ENCODE measurements at places on chromosomes 4 and X.

DNA sequence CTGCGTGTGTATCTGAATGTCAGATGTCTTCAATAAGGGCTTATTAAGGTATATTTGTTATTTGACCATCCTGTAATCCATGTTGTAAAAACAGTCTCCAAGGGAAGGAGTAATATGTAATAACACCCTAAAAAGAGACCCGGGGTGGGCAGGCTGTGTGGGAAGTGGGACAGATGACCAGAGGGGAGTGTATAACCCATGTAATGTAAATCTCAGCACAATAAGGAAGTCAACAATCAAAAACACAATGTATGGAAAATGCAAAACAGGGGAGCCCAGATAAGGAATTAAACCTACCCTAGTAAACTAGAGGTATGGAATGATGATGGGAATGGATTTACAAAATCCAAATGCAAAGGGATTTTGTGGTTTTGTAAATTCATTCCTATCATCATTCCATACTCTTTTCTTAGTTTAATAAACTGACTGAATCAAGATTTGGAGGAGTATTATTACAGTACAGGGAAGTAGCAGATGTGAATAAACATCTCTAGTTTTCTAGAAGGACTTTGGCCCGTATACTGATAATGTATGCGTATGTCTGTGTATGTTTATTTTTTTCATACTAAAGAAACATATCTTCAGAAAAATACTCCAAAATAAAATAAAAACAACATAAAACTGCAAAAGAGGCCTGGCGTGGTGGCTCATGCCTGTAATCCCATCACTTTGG is 15.7 kb upstream of the ENPEP start:
- peaks cover 13% of the 10 kb centered on the region for H3K27me3 ChIP-seq
- H3K27ac ChIP-seq: no peak overlapping the region
- H3K36me3 ChIP-seq: no peaks in the 10 kb centered on the region
- DNase-seq: no peak
- H3K4me1 ChIP-seq: no peaks in the 10 kb centered on the region
- H3K4me3 ChIP-seq: no peak overlapping the region

DNA sequence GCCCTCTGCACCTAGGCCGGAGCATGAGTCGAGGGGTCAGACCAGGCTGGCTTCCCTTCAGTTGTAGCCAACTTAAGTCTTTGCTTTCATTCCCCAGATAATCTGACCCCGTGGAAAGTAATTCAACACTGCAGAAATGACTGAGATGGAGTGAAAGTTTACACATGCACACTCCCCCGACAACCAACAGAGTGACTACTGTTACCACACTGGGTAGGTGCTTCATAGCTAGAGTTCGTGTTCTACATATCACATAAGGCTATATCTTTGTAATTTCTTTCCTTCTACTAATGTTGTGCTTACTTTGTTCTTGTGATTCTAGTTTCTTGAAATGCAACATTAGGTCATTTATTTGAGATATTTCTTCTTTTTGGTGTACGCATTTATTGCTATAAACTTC is 7.2 kb upstream of the CTAG2 start:
- H3K36me3 ChIP-seq: no peaks in the 10 kb centered on the region
- H3K4me3 ChIP-seq: no peak overlapping the region
- no peak overlapping the region for H3K27ac ChIP-seq
- no peak for DNase-seq
- H3K27me3 ChIP-seq: peaks cover 6% of the 10 kb centered on the region

DNA sequence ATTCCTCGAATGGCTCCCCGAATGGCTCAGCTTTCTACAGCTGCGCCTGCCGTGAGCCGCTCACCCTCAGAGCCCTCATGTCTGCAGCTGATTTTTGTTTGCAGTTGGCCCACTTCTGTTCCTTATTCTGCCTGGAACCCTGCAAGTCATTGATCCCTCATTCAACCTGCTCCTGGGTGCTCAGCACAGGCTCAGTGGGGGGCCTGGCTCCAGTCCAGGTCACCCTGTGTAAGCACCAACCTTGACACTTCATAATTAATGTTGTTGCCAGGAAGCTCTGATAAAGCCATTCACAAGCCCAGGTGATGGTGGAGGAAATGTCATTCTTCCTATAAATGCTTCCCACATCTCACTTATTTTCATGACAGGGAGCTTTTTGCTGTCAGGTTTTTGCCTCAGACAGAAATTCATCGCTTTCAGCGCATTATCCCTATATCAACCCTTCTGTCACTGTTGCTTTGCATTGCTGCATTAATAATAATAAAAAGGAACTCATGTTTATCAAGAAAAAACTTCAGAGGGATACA is 85.7 kb downstream of the F11 start:
- no peaks in the 10 kb centered on the region for H3K36me3 ChIP-seq
- no peak overlapping the region for H3K27ac ChIP-seq
- H3K4me1 ChIP-seq: no peaks in the 10 kb centered on the region
- DNase-seq: no peak
- peaks cover 13% of the 10 kb centered on the region for H3K27me3 ChIP-seq

- H3K27ac ChIP-seq: no peak overlapping the region
- no peak for DNase-seq
- no peaks in the 10 kb centered on the region for H3K4me1 ChIP-seq
- H3K36me3 ChIP-seq: no peaks in the 10 kb centered on the region
- peaks cover 2% of the 10 kb centered on the region for H3K27me3 ChIP-seq
These were observed 358.2 kb upstream of the CLNK start for GRCh38 chr4:11042760-11043159.

DNA sequence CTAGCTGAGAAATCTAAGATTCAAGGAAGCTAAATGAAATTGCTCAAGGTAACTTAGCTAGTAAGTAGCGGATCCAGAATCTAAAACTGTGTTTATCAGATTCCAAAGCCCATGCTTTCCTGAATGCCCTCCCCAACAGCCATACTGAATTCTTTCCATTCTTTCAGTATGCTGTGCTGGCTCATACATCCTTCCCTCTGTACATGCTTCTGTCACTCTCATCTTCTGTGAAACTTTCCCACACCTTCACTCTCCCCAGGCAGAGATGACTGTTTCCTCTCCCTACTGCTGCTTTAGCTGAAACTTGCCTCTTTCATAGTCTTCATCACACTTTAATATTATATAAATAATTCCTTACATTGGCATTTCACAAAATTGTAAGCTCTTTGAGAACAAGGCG is 39.3 kb upstream of the SMARCAD1 start:
- no peaks in the 10 kb centered on the region for H3K36me3 ChIP-seq
- no peak overlapping the region for H3K4me3 ChIP-seq
- no peaks in the 10 kb centered on the region for H3K4me1 ChIP-seq
- peaks cover 2% of the 10 kb centered on the region for H3K27me3 ChIP-seq
- no peak overlapping the region for H3K27ac ChIP-seq

GRCh38 chr4:39544580-39545315 is 17.5 kb upstream of the UGDH start:
- H3K4me3 ChIP-seq: no peak overlapping the region
- peak overlapping the region; percentile 10 for H3K27ac ChIP-seq
- peaks cover 27% of the 10 kb centered on the region for H3K4me1 ChIP-seq

- no peak overlapping the region for H3K27ac ChIP-seq
- H3K27me3 ChIP-seq: no peaks in the 10 kb centered on the region
- H3K4me1 ChIP-seq: no peaks in the 10 kb centered on the region
- no peaks in the 10 kb centered on the region for H3K36me3 ChIP-seq
- no peak overlapping the region for H3K4me3 ChIP-seq
These were observed 796.5 kb upstream of the SLIT2 start for GRCh38 chr4:19455196-19455595.

GRCh38 chr4:87209696-87210095 is 10.7 kb downstream of the KLHL8 start:
- peaks cover 21% of the 10 kb centered on the region for H3K4me1 ChIP-seq
- H3K27ac ChIP-seq: no peak overlapping the region
- DNase-seq: no peak
- H3K4me3 ChIP-seq: no peak overlapping the region

- H3K4me3 ChIP-seq: no peak overlapping the region
- DNase-seq: no peak
- H3K27me3 ChIP-seq: no peaks in the 10 kb centered on the region
- H3K27ac ChIP-seq: no peak overlapping the region
These were observed 70.1 kb upstream of the TMLHE start for GRCh38 chrX:155682834-155683233.

DNA sequence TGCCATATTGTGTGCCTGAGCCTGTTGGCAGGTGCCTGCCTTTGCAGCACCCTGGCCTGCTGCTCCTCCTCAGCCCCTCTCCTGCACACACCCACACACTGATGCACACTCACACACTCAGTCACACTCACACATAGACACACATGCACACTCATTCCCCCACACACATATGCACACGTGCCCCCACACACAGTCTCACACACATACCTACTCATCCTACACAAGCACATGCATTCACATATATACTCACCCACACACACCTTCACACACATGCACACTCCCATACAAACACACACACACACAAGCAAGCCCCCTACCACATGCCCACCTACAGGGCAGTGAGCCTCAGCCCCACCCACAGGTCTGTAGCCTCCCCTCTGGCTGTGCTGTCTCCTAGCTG is 245.0 kb downstream of the EVC2 start:
- peaks cover 22% of the 10 kb centered on the region for H3K36me3 ChIP-seq
- H3K4me3 ChIP-seq: no peak overlapping the region
- H3K4me1 ChIP-seq: no peaks in the 10 kb centered on the region
- no peak overlapping the region for H3K27ac ChIP-seq
- peak; percentile 49 for DNase-seq
- no peaks in the 10 kb centered on the region for H3K27me3 ChIP-seq

- peak; percentile 72 for DNase-seq
- H3K27me3 ChIP-seq: peaks cover 3% of the 10 kb centered on the region
- H3K27ac ChIP-seq: no peak overlapping the region
These were observed 33.5 kb downstream of the NAT8L start for GRCh38 chr4:2092669-2093053.

GRCh38 chr4:111453216-111453615 is 692.0 kb upstream of the FAM241A start:
- peaks cover 7% of the 10 kb centered on the region for H3K27me3 ChIP-seq
- H3K27ac ChIP-seq: no peak overlapping the region
- H3K36me3 ChIP-seq: no peaks in the 10 kb centered on the region
- no peak for DNase-seq
- no peaks in the 10 kb centered on the region for H3K4me1 ChIP-seq

DNA sequence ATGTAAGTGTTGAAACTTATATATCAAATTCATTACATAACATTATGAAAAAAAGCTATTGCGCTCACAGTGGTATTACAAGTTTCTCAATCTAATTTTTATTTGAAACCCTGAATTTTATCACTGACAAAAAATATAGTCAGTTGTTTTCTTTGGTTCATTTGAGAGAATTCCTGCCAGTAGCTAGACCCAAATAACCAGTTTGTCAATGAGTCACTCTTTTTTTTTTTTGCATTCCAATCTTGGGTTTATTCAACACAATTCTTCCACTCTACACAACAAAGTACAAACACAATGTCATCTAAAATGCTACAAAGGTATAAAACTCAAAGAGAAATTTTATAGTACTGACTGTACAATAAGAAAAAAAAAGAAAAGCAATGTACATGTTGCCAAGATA is 13.1 kb downstream of the HPF1 start:
- DNase-seq: no peak
- H3K4me1 ChIP-seq: no peaks in the 10 kb centered on the region
- no peak overlapping the region for H3K27ac ChIP-seq

DNA sequence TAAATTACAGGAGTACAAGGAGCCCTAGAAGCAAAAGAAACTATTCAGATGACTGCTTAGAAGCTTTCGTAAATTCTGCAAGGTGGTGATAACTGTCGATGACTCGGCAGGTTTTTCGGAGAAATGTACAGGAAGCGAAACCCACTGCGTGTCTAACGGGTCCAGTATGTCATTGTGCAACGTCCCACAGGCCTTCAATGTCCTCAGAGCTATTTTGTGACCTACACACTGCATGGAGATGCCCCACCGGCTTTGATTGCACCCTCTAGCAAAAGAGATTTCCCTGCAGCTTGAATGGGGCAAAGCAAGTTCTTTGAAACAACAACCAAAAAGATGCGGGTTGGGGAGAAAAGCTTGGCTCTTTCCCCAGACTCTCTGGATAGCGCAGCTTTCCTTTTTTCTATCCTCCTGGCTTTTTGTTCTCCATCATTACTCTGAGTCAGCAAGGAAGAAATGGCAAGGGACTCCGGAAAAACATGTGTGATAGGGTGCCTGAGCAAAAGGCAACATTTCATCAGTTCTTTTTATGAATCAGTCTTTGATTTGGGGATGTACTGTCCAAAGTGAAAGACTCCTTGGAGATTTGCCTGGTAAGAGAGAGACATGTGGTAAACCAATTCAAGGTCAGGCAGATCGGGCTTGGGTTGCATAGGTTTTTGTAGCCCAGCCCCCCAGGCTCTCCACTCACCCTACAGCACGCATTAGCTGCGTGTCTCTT is 112.0 kb upstream of the TBL1X start:
- no peak for DNase-seq
- H3K27me3 ChIP-seq: no peaks in the 10 kb centered on the region
- peak overlapping the region; percentile 31 for H3K27ac ChIP-seq
- peaks cover 18% of the 10 kb centered on the region for H3K4me1 ChIP-seq

DNA sequence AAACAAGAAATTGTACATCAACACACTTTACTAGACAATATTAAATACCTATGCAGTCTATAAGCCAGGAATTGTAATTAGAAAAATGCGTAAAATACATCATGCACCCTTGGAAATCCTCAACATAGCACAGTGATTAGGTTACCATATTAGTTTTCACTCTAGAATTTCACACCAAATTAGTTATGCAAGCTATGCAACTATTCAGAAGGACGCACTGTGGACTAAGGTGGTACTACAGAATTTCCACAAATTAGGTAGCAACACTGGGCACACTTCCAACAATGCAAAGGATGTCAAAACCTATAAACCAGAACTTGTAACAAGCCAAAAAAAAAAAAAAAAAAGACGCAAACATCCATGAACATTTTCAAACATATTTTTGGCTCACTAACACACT is 71.1 kb upstream of the ZCCHC13 start:
- H3K36me3 ChIP-seq: peaks cover 5% of the 10 kb centered on the region
- no peak overlapping the region for H3K4me3 ChIP-seq
- H3K27ac ChIP-seq: no peak overlapping the region

DNA sequence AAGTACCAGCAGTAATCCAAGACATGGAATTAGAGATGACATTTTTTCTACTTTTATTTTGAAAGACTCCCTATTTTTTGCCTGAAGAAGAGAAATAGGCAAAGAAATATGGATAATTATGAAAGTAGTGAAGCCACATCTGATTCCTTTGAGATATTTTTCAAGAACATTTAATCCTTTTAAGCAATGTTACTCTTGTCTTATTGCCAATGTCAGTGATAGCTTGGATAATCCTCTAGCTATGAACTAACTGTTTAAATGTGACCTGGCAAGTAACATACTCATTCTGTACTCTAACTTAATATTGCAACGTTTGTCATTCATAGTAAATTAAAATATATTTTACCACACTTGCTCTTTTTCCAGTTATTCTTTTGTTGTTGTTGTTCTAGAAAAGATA is 181.3 kb downstream of the VEGFC start:
- no peak overlapping the region for H3K4me3 ChIP-seq
- no peaks in the 10 kb centered on the region for H3K4me1 ChIP-seq
- H3K27me3 ChIP-seq: peaks cover 26% of the 10 kb centered on the region
- H3K36me3 ChIP-seq: no peaks in the 10 kb centered on the region
- H3K27ac ChIP-seq: no peak overlapping the region
